ENCODE measurements at places on chromosomes 16 and 17.

DNA sequence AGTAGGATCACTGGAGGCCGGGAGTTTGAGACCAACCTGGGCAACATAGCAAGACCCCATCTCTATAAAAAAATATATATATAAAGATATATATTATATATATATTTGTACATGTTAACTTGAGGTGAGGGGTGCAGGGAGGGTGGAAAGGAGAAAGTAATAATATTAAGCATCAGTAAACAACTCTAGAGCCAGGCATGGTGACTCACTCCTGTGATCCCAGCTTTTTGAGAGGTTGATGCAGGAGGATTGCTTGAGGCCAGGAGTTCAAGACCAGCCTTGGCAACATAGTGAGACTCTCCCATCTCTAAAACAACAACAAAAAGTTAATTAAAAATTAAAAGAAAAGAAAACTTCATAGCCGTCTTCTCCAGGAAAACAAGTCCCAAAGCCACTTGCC lies 61.7 kb upstream of the SMURF2 start:
- DNase-seq = no peak

DNA sequence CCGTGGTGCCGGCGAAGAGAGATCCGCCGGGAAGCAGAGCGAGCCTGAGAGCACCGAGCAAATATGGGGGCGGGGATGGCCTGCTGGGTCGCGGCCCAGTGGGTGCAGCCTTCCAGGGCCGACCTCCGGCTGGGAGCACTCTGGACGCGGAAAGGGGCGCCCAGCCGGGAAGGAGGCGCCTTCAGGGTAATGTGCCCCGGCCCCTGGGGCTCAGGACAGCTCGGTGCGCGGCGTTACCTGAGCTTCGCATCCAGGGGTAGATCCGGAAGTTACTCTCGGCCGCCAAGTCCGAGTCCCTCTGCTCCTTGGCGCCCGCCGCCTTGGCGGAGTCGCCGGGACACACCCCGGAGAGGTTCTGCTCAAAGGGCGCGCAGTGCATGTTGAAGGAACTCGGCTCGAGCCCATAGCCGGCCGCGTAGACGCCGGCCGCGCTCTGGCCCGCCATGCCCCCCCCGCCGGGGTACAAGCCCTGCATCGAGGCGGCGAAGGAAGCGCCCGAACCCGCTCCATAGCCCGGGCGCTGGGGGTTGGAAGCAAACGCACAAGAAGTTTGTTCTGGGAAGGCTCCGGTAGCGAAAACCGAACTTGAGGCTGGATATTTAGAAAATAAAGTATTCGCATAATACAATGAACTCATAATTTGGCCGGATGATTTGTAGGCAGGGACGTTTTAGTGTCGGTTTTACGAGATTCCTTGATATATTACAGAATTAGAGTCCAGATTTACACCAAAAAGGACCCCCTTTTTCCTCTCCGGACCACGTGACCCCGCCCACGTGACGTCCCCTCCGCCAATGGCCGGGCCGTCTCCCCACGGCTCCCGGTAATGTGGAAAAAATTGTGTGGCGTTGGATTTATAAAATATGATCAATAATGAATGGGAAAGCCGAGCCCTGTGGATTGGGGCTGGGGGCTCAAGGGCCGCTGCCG lies at the start of gene HOXB7:
Gene HOXB7 (minus strand): TSS at position 736 of the 930 bp plus-strand sequence. CDS start 99 bp downstream, at position 637.
- no peak for DNase-seq

DNA sequence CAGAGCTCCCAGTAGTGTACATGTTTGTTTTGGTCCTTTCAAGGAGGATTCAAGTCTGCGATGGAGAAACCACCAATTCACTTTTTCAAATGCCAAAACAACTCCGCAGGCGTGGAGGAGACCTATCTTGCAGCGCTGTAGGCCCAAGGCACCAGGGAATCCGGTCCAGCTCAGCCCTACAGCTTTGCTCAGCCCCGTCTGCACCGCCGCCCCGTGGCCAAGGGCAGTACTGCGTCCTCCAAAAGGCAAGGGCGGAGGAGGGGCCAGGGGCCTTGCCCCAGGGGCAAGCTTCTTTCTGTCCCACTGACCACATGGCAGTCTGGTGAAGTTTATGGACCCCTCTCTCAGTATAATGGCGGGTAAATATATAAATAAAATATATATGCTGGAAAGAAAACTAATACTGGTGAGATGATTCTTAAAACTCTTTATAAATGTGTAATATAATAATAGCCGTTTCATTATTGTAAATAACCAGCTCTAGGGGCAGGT lies 709 bp upstream of the CD300LG start:
- DNase-seq = peak; percentile 87

GRCh38 chr17:79982986-79983385 lies 52.7 kb downstream of the TBC1D16 start:
- DNase-seq = no peak

DNA sequence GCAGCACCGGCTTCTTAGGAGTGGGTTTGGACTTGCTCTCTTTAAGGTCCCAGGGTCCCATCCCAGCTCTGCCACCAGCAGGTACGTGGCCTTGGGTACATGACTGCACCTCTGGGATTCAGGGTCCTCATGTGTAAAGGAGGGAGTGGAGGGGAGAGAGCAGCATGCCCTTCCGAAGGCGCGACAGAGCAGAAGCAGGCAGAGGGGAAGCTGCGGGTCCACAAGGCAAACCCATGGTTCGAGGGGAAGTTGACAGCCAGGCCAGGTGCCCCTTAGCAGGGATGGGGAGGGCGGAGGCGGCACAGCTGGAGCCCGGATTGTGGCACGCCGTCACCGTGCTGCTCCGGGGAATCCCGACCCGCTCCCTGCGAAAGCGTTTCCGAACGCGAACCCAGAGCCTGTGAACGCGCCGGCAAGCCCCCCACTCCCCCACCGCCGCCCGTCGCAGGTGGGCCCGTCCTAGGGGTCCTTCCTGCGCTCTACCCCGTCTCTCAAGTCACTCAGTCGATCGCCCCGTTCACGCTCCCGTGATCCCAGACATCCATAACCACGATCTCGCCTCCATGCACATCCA lies 4.1 kb upstream of the TBX2 start:
- DNase-seq = no peak

- DNase-seq = no peak
These were observed 259.8 kb downstream of the CPPED1 start for GRCh38 chr16:12543700-12544476.

- DNase-seq = peak; percentile 35
These were observed 26.2 kb downstream of the TEKT5 start for GRCh38 chr16:10668322-10669045.

DNA sequence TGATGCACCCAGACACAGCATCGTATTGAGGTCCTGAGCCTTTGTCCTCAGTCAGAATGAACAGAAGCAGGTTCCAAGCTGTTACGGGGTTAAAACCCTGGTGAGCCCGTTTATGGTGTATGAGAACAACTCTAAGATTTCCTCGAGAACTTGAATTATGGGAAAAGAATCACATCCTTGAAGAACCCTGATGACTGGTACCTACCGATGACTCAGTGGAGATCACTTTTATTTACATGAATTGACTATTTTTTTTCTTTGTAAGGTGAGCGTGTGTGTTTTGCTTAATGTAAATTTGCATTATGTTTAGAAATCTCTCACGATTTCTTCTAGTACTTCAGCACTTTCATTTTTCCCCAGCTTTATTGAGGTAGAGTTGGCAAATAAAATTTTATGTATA lies 3.3 kb upstream of the KRTAP4-4 start:
- no peak for DNase-seq

DNA sequence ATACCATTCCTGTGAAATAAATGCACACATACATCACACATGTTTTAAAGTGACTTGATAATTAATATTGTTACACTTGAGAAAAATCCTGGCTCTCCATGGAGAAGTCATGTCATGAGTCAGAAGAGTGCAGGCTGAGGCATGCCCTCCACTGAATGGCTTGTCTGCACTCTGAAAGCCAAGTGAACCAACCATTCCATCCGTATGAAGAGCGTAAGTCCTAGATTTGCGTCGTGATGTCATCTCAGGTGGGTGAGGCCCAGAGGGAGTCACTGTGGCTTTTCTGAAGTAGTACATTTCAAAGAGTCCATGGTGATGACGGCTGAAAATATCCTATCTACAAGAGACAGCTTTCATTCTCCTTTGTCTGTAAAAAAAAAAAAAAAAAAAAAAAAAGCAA lies 83.5 kb upstream of the IRX5 start:
- no peak for DNase-seq

DNA sequence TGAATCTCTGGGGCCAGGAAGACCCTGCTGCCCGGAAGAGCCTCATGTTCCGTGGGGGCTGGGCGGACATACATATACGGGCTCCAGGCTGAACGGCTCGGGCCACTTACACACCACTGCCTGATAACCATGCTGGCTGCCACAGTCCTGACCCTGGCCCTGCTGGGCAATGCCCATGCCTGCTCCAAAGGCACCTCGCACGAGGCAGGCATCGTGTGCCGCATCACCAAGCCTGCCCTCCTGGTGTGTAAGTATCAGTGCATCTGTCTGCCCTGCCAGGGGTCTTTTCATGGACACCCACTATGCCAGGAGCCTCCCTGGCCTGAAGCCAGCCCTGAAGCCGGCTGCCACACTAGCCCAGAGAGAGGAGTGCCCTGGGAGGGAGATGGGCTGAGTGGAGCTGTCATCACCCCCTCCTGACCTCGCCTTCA lies at the start of gene CETP:
Gene CETP (plus strand): TSS at position 100 of the 431 bp plus-strand sequence. CDS start 30 bp downstream, at position 130.
- DNase-seq = no peak

DNA sequence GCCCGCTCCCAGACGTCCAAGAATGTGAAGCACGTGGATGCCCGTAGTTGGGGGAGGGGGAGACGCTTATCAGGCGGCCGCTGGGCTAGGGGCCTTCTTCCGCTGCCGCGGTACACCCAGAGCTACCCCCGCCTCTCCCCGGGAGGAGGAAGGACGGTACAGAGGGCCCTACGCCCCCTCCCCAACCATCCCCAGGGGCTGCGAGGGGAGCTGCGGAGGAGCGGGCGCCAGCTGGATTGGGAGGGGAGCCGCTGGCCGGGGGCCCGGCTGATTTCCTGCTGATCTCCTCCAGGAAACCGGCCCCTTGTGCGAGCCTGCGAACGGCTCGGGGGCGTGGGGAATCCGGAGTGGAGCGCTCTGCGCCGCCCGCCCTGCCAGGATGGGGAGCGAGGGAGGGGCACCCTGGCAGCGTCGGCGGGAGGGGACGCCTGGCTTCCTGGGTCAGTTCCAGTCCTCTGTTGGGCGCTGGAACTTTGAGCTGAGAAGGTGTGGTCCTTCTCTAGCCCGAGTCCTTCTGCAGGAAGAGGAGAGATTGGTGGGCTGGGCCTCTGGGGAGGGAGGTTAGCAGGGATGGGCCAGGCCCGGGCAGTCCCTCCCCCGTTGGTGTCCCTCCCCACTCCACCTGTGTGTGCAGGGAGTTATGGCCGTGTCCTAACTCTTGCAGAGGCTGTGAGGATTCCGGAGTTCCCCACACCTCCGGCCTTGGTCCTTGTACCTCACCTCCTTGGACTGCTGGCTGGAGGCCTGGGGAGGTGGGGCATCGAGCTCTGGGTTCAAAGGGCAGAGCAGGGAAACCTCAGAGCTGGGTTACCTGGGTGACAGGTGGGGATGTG lies 19.2 kb downstream of the GJD3 start:
- peak; percentile 73 for DNase-seq

DNA sequence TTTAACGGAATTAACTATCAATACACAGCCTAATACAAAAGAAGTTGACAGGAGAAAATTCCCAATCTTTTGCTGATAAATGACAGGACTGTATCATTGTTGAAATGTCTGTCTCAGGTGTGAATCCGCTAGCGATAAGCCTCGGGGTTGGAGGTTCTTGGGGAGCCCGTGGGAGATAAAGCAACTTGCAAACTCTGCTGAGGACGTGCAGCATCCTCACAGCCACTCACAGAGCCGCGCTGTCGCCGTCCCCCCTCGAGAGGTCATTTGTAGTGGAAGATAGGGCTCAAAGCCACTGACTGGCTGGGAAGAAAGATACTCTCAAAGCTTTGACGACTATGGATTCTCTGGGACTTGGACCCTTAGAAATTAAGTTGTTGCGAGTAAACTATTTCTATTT lies 17.0 kb downstream of the MAP1LC3B start:
- no peak for DNase-seq

DNA sequence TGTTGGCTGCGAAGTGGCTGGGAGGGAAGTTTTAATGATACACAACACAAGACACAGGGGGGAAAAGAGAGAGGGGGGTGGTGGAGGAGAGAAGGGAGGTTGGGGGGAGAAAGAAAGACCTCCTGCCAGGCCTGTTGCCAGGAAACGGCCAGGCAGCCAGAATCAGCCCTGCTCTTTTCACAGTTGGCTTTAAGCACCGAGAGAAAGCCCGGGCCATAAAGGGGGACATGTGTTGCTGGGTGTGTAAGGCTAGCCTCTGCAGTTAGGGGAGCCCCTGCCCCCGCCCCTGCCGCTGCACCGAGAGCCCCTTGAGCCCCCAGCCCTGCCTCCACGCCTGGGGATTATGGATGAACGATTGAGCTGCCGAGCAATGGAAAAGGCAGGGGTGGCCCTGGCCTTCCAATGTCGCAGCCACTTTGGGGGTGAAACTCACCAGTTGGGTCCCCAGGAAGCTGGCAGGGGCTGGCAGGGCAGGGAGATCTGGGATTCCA lies 13.9 kb upstream of the WNT3 start:
- DNase-seq = no peak

- no peak for DNase-seq
These were observed 3.8 kb downstream of the PRR29 start for GRCh38 chr17:64001763-64002529.

GRCh38 chr17:28950752-28951427 lies 428 bp downstream of the PHF12 start:
- no peak for DNase-seq

GRCh38 chr16:81843243-81843582 lies 64.1 kb downstream of the PLCG2 start:
- no peak for DNase-seq

GRCh38 chr17:40819528-40820125 lies 2.8 kb downstream of the KRT10 start:
- no peak for DNase-seq

GRCh38 chr16:72126429-72126765 lies 32.8 kb downstream of the DHX38 start:
- no peak for DNase-seq

DNA sequence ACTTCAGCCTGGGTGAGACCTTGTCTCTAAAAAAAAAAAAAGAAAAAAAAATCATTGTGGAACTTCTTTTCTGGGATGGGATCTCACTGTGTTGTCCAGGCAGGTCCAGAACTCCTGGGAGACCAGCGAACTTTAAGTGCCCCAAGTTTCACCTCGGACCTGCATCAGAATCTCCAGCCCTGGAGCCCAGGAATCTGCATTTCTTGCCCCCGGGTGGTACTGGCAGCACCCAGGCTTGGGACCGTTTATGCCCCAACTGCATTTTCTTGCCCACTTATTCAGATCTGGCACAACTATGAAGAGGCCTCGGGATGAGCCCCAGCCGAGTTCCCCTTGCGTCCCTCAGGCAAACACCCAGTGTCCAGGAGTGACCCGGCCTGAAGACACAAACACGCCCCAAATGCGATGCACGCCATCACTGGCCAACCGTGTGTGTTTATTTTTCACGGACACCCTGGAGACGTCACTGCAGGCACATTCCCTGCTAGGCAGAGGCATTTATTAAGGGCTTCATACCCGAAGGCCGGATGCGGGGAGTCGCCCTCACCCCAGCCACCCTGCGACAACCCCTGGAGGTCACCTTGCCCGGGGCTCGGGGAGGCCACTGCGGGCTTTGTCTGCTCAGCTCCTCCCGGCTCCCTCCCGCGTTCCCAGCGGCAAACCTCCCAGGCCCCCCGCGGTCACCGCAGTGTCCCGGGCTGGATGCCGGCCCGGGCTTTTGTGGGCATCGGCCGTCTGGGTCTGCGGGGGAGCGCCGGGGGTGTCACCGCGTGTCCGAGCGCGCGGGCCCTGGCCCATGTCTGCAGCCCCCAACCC lies 684 bp upstream of the SPIRE2 start:
- DNase-seq = peak; percentile 53

GRCh38 chr16:31707743-31708335 lies 165.8 kb upstream of the ZNF267 start:
- DNase-seq = no peak

- DNase-seq = no peak
These were observed 2.2 kb downstream of the GALNS start for GRCh38 chr16:88854306-88855111.

GRCh38 chr17:83085103-83085502 lies 5.7 kb downstream of the METRNL start:
- no peak for DNase-seq
